ENCODE measurements at places on chromosomes 16 and 17.

DNA sequence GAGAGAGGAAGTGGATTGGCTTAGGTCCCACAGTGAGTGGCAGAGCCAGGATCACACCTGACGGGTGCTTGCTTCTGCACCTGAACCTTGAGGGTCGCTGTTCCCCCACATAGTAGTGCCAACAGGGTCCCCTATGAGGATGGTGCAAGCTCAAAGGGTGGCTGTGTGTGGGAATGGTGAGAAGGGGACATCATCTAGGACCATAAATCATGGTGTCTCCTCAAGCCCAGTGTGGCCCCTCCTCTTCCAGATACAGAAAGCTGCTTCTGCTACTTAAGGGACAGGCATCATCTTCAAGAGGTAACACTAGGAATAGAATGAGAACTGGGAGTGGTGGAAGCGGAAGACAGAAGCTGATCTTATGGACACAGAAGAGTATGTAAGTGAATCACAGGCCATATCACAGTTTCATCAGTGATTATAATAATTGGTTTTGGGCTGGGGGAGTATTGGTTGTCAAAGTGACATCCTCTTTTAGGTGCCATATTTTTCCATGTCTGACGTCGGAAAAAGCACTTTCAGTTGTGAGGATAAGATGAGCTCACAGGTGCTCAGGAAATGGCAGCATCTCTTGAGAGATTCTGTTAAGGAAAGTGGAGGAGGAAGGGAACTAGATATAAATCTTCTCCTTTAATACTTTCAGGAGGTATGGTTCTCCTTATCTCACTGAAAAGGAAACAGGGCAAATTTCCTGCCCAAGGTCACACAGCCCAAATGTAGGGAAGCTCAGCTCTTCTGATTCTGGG lies 83.2 kb upstream of the HNF1B start:
- no peak for DNase-seq

GRCh38 chr17:76597156-76598003 lies 11.7 kb upstream of the ST6GALNAC2 start:
- DNase-seq: no peak

DNA sequence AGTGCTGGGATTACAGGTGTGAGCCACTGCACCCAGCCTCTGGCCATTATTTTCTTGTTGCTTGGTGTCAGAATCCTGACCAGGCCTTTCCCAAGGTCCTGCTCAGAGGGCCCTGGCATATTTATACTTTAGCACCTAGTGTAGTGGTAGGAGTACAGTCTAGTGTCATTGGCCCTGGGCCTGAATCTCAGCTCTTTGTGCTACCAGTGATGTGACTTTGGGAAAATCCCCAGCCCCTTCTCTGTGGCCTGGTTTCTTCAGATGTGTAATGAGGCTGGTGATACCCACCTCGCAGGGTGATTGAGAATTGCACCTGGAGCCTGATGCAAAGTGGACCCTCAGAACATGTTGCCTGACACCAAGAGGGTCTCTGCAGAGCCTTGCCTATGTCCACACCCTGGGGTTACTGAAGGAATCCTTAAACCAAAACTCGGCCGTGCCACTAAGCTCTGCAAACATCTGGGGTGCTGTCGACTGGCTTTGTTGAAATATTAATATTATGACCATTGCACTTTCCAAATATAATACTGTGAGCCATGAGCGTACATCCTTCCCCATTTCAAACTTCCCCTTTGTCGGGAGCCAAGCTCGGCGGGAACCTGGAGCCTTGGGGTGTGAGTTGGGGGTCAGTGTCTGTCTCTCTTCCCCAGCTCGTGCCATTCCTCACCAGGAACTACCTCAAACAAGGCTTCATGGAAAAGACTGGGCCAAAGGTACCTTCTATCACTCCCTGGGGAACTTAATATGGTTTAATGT lies 18.0 kb upstream of the RNF135 start:
- no peak for DNase-seq

- no peak for DNase-seq
Observed at GRCh38 chr17:573036-573435, 141.6 kb downstream of the VPS53 start.

- no peak for DNase-seq
Observed at GRCh38 chr16:1953734-1954133, 755 bp downstream of the RPL3L start.
